NCI-H446 (cell line): ENCODE measurements at places on chromosomes 7 and 10.

GRCh38 chr10:102982296-102982695 is 64.2 kb downstream of the CNNM2 start:
- no peak for DNase-seq

GRCh38 chr10:95314192-95314918 is 23.6 kb upstream of the PDLIM1 start:
- DNase-seq = no peak

GRCh38 chr7:140650367-140650766 is 9.8 kb upstream of the DENND2A start:
- DNase-seq = no peak

GRCh38 chr7:70728872-70729552 is 402.9 kb upstream of the GALNT17 start:
- DNase-seq = no peak

DNA sequence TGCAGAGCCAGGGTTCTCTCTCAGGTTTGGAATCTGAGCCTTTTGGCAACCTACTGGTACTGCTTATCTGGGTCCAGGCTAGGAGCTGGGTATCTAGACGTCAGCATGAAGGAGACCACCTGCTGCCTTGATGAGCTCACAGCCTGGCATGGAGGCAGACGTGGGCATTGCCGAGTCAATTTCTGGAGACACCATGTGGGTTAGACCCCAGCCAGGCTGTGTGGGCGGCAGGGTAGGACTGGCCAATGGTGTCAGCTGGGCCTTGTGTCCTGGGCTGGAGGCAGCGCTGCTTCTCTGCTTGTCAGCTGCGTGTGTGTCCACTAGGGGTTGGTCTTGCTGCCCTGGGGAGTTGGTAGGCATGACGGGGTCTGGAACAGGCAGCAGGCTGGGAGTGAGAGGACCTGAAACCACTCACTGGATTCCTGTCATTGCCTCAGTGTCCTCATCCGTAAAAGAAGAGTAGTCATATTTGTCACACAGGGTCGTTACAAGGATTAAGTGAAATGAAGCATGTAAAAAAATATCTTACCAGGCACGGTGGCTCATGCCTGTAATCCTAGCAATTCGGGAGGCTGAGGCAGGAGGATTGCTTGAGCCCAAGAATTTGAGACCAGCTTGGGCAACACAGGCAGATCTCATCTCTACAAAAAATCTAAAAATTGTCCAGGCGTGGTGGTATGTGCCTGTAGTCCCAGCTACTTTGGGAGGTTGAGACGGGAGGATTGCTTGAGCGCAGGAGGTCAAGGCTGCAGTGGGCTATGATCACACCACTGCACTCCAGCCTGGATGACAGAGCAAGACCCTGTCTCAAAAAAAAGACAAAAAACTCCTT is 31.7 kb upstream of the ANKRD2 start:
- no peak for DNase-seq

- no peak for DNase-seq
Measured at GRCh38 chr7:130982651-130983050, 248.6 kb upstream of the KLF14 start.

- DNase-seq = peak; percentile 58
Measured at GRCh38 chr7:83362871-83363550, 200.3 kb upstream of the PCLO start.

- DNase-seq = no peak
Measured at GRCh38 chr10:77333610-77334340, 303.8 kb downstream of the KCNMA1 start.
